Fibroblast of skin of right quadriceps (primary cell): ENCODE measurements at places on chromosomes 5 and 9.

GRCh38 chr5:160119905-160120266 is 636 bp upstream of the PWWP2A start:
- no peak for DNase-seq

GRCh38 chr9:75907329-75907728 is 16.9 kb downstream of the PCSK5 start:
- DNase-seq, result no peak

DNA sequence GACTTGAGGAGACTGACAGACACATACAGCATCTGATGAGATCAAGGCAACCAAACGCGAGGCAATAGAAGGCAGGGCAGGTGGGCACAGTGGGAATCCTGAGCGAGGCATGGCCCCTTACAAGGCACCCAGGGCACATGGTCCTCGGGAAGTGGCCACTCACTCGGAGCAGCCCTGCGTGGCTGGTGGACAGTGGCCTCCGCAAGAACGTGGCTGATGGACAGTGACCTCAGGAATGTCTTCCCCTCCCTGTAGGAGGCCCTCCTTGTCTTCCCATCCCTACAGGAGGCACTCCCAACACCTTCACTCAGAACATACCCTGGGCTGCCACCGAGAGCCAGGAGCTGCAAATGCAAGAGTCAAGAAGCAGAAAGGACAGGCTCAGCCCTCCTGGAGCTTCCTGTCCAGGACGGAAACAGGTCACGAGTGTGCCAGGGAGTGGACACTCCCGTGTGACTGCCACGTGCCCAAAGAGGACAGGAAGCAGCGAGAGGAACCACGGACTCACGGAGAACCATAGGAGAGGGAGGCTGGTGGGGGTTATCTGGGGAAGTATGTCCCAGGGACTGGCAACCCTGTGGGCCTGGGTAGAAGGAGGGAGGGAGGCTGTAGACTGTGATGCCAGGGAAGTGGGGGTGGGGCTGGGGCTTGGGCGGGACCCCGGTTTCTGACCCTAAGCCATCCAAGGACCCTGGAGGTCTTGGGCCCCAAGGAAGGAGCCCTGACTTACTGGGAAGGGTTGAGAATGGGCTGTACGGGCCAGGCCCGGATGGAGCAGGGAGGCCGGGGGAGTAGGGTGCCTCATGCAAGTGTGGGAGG is 321.9 kb upstream of the IRX4 start:
- no peak for DNase-seq

- no peak for DNase-seq
Observed at GRCh38 chr9:134003237-134003636, 11.1 kb upstream of the VAV2 start.

DNA sequence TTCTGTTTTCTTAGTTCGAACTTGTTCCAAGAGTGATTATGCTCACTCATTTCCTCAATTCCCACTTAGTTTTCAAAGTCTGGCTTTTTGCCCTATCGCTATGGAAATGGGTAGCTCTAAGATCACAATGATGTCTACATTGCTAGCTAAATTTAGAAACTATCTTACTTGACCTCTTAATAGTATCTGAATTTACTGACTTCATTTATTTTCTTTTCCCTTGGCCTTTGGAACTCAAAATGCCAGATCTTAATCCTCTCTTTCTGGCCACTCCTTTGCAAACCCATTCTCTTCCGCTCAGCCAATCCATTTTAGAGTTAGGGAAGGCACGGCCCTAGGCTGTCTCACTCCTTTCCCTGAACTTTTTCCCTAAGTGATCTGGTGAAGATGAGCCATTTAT is 137.0 kb downstream of the FER start:
- DNase-seq, result peak; percentile 64

DNA sequence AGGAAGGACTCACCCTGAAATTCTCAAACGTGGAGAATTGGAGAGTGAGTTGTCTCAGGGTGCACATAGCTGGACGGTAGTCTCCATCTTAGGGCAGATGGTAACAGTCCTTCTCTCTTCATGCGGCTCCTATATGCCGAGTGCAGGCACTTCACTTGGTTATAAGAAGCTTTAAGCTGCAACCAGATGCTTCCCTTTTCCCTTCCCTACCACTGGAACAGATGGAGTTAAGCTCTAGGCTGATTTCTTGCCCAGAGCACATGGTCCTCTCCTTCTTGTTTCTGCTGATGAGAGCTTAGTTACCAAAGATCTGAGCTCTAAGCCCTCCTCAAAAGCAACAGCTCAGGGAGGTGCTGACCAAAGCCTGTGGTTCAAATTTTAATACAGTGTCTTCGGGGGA is 355.7 kb downstream of the ARHGEF28 start:
- no peak for DNase-seq

DNA sequence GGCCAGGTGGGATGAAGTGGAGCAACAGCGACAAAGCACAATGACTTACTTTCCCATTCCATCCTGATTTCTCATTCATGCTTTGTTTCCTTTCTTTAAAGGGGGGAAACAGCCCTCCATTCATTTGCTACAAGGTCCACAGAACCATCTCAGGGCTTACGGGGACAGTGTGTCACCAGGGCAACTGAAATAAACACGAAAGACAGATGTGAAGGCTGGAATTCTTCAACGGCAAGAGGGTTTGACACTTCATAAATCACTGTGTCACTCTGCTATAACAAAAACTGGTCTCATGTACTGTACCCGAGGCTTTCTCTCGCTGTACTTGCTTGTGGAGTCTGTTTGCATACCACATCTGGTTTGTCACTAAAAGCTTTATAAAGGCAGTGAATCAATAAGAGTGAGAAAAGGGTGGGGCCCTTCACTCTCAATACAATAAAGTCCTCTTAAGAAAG is 150.8 kb downstream of the EFNA5 start:
- peak; percentile 13 for DNase-seq

DNA sequence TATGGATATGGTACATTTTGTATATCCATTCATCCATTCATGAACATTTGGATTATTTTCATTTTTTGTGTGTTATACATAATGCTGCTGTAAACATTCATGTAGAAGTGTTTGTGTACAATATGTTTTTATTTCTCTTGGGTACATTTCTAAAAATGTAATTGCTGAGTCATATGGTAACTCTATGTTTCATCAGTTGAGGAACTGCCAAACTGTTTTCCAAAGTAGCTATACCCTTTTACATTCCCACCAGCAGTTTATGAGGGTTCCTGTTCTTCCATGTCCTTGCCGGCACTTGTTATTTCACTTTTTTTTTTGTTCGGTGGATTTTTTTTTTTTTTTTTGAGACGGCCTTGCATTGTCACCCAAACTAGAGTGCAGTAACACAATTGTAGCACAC is 54.0 kb upstream of the MCCC2 start:
- DNase-seq, result peak; percentile 15

DNA sequence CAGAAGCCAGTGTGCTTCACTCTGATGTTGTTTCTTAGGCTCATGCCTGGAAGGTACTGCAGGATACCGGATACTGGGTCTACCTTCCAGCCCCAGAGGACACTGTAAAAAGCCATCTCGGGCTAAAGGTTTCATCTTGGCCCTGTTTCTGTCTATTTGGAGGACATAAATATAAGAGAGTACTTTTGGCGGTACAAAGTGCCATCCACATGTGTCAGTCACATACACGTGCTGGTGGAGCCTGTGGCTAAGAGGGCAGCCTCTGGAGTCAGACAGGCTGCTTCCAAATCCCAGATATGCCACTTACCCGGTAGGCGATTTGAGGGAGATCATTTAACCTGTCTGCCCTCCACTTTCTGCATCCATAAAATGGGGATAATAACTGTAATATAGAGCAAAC is 160.4 kb downstream of the NR3C1 start:
- no peak for DNase-seq

DNA sequence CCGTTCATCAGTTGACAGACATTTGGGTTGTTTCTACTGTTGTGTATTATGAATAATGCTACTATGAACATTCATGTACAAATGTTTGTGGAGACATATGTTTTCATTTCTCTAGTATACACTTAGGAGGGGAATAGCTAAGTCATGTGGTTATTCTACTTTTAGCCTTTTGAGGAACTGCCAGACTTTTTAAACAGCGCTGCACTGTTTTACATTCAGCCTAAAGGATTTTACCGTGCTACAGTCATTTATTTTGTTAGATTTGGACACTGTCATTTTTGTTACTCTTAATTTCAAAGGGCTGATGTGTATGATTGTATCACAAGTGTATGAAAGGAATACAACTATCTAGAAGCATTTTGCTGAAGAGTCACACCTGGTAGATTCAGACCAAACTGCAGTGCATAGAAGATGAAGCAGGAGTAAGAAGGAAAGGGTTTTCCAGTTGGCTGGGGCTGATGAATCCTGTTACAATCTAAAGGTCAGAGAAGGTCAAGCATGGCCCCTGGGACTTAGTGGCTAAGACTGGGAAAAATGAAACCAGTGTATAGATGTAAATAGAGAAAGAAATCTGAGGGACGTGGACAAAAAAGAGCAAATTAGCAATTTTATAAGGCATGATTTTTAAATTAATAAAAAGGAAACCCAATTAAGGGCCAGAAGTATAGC is 509.7 kb downstream of the PSAT1 start:
- DNase-seq, result no peak

- DNase-seq, result peak; percentile 65
Observed at GRCh38 chr9:130997925-130998596, 10.9 kb upstream of the LAMC3 start.

- no peak for DNase-seq
Observed at GRCh38 chr9:82993856-82994605, 68.9 kb downstream of the RASEF start.

- no peak for DNase-seq
Observed at GRCh38 chr5:157069949-157070348, 11.0 kb upstream of the HAVCR1 start.

DNA sequence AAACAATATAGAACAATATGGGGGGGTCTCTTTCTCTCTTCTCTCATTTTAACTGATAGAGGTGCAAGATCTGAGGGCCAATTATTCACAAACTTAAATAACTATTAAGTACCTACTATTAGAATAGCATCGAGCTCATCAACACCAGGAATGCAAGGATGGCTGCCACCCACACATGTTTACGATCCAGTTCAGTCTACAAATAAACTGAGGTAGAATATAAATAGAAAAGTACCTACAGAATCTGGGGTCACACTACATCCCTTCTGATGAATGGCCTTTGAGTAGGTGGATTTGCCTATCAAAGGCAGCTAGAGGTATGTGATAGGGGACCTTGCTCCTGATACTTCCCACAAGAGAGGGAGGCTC is 91.8 kb upstream of the ZNF366 start:
- no peak for DNase-seq

GRCh38 chr5:53084546-53085255 is 24.9 kb downstream of the MOCS2 start:
- no peak for DNase-seq

GRCh38 chr5:178348356-178349074 is 115.9 kb upstream of the PHYKPL start:
- no peak for DNase-seq

DNA sequence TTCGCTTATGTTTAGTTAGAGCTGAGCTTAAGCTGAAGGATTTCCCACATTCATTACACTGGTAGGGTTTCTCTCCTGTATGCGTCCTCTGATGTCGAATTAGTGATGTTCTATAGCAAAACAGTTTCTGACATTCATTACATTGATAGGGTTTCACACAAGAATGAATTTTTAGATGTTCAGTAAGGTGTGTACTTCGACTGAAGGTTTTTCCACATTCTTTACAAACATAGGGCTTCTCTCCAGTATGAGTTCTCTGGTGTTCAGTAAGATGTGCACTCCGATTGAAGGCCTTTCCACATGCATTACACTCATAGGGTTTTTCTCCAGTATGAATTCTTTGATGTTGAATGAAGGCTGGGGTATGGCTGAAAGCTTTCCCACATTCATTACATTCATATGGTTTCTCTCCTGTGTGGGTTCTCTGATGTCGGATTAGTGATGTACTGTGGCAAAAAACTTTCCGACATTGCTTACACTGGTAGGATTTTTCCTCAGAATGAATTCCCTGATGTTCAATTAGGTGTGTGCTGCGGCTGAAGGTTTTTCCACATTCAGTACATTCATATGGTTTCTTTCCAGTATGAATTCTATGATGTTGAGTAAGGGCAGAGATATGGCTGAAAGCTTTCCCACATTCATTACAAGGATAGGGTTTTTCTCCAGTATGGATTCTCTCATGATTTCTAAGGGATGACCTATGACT is 14.6 kb downstream of the ZNF883 start:
- DNase-seq, result no peak

DNA sequence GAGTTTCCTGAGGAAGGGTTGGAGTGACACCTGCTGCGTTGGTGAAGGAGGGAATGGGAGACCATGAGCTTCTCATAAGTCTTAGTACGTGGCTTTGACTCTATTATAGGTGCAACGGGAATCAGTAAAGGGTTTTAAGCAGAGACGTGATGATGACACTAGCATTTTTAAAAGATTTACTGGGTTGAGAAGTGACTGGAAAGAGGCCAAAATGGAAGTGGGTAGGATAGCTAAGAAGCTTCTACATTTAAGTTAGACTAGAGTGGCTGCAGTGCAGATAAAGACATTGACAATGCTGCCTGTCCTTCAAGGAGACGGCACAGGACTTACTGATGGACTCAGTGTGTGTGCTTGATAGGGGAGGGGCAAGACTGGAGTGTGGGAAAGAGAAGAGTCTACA is 6.2 kb downstream of the GAPT start:
- no peak for DNase-seq

GRCh38 chr5:87541676-87542075 is 128.9 kb upstream of the CCNH start:
- DNase-seq, result no peak

- no peak for DNase-seq
Observed at GRCh38 chr5:136225796-136226195, 32.8 kb upstream of the SMIM32 start.
